Activated gamma-delta T cell (primary cell): ENCODE measurements at places on chromosomes 5 and 9.

DNA sequence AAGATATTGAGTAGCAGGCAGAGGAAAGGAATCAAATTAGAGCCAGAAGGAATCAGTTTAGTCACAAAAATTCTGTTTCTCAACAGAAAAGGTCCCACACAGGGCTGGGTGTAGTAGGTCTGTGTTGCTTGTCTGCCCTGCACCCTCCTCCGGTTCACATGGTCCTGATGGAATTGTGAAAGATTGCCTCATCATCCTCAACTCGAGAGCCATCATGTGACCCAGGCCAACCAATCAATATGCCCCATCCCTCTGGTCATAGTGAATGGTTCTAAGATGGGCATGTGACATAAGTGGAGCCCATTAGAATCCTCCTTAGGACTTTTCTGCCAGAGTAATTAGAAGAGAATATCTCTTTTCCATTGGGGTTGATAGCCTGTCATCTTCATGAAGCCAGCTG, 56.7 kb upstream of the RAD23B start:
- no peak for DNase-seq

DNA sequence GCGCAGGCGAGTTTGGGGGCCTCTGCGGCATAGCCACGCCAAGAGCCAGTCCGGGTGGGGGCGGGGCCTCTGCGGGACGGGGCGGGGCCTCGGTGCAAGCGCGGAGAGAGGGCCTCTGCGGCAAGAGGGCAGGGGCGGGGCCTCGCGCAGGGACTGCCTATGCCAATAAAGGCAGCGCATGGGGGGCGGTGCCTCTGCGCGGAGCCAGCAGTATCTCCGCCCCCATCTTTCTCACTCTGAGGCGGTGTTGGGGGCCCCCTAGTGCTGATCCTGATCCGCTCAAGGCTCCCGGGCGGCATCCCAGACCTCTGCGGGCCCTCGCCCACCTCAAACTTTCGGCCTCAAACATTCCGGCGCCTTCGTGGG, 9.2 kb upstream of the GPRIN1 start:
- peak; percentile 63 for DNase-seq

- DNase-seq, result no peak
These were observed 10.7 kb downstream of the SAP30L start for GRCh38 chr5:154456540-154456939.

- DNase-seq, result no peak
These were observed 509.7 kb upstream of the CLINT1 start for GRCh38 chr5:158368686-158369085.

DNA sequence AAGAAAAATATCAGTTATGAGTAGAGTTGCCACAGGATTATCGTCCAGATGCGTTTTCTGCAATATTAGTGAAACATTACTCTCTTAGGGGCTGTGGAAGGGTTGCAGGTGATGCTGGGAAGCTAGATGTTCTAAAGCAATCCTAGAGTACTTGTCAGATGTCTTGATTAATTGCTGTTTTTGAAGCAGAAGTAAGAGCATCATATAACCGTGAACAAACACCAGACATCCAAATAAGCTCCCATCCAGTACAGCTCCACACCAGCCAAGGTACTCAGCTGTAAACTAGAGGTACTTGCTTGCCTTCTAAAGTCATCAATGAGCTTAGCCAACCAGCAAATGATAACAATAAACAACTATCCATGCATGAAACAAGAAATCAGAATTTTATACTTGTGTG, 131.1 kb downstream of the ST8SIA4 start:
- no peak for DNase-seq

GRCh38 chr5:59732806-59733205, 160.7 kb downstream of the PDE4D start:
- DNase-seq, result no peak

DNA sequence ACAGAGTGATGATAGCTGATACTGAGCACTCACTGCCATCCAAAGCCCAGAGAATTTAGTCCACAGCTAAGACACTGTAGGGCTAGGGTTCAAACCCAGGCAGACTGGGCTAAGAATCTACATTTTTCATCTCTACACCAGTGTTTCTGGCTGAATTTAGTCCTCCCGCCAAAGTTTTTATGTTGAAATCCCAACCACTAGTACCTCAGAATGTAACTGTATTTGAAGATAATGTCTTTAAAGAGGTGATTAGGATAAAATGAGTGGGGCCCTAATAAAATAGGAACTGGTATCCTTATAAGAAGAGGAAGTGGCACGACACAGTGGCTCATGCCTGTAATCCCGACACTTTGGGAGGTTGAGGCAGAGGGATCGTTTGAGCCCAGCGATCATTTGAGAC, 4.3 kb downstream of the GNA14 start:
- no peak for DNase-seq

DNA sequence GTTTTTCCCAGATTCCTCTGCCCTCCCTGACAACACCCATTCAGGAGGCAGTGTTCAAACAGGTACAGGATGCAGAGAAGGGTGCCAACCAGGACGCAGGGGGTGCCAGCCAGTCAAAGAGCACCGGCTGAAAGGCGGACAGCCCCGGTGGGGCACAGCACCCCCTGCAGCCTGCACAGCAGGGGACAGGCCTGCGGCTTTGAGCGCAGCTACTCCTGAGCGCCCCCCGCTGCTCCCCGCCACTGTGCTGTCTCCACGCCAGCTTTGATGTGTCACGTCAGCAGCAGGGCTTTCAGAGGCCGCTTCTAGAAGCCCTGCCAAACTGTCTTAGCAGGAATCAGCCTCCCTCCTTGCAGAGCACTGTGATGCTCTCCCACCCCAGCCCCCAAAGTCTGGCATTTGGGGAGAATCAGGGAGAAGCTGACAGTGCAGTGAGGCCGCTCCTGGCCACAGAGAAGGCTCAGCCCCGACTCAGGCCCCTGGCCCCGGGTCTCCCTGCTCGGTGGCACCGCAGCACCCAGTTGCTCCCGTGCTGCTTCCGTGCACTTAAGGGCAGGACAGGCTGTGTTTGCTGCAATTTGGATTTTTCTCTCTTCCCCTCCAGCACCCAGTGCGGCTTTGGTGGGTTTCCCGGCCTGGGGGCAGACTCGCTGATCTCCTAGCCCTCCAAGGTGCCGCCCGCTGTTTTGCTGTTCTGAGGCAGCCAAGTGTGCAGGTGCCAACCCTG, 20.3 kb downstream of the AK8 start:
- DNase-seq, result no peak

DNA sequence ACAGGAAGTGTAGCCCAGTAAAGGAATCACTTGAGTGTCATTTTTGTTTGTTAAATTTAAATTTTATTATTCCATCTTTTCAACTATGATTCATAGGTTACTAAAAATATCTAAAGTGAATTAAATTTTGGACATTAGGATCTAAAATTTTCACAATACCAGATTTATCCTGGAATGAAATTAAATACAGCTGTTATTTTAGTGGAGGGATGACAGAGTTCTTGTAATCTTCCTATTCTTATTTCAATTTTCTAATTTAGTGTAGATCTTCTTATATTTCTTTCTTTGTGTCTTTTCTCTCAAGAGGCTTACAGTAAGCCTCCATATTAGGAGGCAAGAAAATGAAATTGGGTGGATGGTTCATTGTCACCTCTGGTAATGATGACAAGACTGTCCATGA, 167.9 kb upstream of the TNC start:
- DNase-seq, result no peak

- no peak for DNase-seq
These were observed 4.1 kb downstream of the SNCB start for GRCh38 chr5:176625966-176626875.

DNA sequence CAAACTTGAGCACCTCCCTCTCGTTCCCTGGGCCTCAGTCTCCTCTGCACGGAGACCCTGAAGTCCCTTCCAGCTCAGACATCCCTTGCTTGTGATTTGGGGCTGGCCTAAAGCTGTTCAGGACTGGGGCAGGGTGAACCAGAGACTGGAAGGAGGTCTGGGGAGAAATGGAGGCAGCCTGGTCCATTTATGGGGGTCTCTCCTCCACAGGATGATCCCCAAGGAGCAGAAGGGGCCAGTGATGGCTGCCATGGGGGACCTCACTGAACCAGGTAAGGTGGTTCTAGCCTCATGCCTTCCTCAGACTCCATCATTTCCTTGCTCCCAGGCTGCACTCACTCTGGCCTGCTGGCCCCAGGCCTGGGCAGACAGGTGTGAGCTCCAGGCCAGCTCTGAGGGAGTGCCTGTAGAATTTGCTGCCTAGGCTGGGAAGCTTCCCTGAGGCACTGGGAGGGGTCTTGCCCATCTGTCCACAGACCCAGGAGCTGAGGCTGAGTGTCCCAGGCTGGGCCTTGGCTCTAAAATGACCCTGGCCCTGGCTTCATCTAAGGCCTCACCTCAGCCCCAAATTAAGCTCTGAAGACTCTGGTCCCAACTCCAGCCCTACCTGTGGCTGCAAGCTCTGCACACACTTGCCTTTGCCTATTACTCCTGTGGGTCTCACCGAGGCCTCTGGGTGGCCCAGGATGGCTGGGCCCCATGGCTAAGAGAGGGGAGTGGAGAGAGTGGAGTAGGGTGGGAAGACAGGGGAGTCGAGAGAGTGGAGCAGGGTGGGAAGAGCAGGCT, 1.9 kb downstream of the MYOZ3 start:
- no peak for DNase-seq

DNA sequence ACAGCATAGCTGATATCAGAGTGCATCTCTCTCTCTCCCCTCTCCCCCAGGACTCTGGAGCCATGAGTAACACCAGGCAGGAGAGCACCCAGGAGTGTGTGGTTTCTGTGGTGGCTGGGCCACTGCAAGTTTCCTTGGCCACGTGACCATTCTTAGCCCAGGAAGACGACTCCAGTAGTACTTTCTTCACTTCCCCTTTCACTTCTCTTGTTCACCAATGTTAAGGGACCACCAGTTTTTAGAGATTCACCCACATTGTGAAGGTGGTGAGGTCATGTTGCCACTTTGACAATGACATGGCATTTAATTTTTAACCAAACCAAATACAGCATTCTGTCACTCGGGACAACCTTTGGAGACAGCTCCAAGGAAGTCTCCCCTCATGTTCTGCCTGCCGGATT, 17.9 kb upstream of the DAPK1 start:
- DNase-seq, result no peak

DNA sequence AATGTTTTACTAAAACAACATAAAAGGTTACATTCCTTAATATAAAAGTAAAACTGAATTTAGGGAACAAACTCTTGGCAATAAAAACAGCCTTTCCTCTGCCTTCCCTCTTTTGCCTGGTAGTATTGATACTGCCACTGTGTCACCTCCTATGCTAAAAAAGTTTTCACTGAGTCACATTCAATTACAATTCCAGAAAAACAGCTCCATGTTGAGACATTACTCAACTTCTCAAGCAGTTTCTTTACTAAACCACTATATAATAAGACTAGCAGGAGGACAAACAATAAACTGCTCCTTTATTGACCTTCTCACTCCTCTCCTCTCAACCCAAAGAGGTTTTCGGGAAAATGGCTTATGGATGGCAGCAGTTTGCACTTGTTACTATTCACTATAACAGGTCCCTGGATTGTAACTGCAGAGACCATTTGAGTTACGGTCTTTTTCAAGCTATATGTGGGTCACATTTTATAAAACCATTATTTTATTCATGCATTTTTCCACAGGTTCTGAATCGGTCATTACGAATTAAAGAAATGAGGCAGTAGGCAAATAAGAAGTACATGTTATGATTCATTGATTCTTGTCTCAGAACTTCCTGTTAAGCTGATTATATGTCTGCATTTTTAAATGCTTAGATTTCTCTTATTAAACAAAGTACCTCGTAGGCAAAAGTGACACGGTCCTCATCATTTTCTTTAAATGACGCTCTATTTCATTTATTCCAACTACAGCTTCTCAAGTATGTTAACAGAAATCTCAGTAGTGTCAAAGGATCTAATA, 2.1 kb downstream of the ZDHHC21 start:
- DNase-seq, result no peak

DNA sequence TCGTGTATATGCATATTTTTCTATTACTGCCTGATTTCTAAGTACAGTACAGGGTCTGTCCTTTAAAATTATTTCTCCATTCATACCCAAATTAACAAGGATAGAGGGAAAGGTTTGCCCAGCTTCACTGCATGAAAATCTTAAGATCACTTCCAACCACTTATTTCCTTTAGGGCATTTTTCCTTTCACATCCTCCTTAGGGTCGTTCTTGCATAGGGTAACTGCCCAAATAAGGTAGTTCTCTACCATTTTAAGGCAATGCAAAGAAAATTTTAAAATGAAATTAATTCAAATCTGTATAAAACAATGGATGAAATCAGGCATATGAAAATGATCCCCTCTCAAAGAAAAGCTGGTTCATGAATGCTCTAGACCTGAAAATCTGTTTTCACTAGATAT, 4.1 kb upstream of the CDC20B start:
- DNase-seq, result no peak

GRCh38 chr9:125663127-125663526, 43.9 kb downstream of the MAPKAP1 start:
- no peak for DNase-seq

GRCh38 chr9:77848897-77849296, 182.7 kb downstream of the GNAQ start:
- no peak for DNase-seq

DNA sequence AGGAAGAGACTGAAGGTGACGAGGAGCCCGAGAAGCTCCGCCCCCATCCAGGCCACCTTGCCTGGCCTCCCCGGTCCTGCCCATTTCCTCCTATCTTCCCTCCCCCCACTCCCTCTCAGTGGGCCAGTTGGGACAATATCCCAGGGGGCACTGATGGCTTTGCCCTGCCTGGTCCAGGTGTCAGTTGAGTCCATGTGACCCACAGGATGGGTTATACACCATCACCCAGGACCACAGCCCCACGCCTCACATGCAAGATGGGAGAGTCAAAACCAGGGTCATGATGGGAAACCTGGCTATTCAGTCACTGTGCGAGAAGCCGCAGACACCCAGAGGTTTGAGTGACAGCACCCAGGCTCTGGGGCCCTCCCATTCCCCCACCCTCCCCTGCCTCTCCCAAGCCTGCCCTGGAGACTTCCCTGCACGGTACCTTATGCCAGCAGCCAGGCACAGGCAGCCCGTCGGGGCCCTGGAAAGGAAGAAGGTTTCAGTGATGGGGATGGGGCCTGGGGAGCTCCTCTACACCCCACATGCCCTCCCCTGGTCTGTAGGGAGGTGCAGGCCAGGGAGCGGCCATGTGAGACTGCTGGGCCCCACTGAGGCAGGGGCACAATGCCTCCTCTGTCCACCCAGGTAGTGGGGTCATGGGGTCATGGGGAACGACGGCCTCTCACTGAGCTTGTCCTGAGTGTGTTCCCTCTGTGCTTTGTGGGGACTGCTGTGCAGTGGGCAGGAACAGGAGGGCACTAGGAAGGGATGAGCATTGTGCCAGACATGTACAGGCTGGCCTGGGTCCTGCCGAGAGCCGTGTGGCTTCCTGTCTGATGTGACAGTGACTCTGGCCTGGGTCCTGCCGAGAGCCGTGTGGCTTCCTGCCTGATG, 6.3 kb upstream of the PHYKPL start:
- peak; percentile 39 for DNase-seq

- no peak for DNase-seq
These were observed 32.7 kb upstream of the DNAH5 start for GRCh38 chr5:13976867-13977830.

GRCh38 chr9:16505199-16505598, 365.3 kb downstream of the BNC2 start:
- DNase-seq, result no peak

DNA sequence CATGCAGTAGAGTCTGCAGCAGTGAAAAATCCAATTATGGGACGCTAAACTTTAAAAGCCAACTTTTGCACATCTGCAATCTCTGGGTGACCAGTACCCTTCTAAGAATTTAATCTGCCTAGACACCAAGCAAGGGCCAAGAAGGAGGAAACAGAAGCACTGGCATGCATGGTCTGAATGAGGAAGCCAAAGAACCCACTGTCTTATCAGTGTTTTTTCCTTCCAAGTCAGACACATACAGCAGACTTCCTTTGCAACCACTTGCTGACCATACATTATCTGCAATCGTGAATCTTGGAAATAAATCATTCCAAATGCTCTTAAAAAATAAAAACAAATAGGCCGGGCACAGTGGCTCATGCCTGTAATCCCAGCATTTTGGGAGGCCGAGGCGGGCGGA, 65.9 kb downstream of the DEPDC1B start:
- DNase-seq, result no peak
